Astrocyte (in vitro differentiated cells and primary cell): ENCODE measurements at places on chromosomes 5 and 9. TPM values are rescaled to one million over a fixed set of nuclear protein-coding genes. Genes with fewer than 3 reads are reported as not detected.
A peak's percentile ranks its signal among the peaks of the same experiment; 100 is the strongest.

Gene SPINK4
- not detected in 2 replicates for total RNA-seq

Gene PPP2R2B
- 2.4 and 5.2 TPM in 2 replicates for total RNA-seq

GRCh38 chr5:82295959-82296531, 17.9 kb upstream of the RPS23 start:
- DNase-seq: no peak

GRCh38 chr9:36571333-36571732, 1.4 kb upstream of the MELK start:
- DNase-seq: no peak

GRCh38 chr9:77488439-77489126, 159.5 kb downstream of the GNA14 start:
- no peak for DNase-seq

DNA sequence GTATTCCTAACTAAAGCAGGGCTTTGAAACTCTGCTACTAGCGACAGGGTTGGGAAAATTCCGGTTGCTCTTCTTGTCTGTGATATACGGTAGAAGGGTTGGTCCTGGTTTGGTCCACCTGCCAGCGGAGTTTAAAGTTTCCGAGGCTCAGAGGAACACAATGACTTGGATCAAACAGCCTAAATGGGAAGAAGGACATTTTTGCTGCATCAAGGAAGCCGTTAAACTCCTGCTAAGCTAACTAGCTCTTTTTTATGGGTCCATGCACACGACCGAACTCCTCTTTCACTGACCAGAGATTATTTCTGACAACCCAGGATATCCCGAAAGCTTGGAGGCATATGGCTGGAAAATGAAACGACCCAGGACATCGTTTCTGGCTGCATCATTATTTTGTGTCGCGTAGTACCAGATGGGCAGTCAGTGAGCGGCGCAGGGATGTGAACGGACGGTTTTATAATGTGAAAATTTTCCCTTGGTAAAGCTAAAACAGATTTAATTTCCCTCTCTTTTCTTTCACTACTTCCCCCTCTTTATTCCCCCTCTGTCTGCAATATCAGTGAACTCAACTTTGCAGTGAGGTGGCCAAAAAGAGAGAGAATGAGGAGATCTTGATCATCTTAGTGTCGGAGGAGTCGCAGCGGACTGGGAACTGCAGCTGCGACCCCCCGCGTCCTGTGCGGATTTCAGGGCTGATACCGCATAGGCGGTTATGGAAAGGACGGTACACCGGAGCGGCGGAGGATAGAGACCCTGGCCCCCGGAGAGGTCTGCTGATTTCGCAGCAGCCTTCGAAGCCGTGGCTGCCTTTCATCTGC, at the start of gene LURAP1L:
LURAP1L (plus strand) TSS at position 160 of the 818 bp plus-strand sequence. CDS start 696 bp downstream, outside the sequence.
- peak; percentile 75 for DNase-seq

DNA sequence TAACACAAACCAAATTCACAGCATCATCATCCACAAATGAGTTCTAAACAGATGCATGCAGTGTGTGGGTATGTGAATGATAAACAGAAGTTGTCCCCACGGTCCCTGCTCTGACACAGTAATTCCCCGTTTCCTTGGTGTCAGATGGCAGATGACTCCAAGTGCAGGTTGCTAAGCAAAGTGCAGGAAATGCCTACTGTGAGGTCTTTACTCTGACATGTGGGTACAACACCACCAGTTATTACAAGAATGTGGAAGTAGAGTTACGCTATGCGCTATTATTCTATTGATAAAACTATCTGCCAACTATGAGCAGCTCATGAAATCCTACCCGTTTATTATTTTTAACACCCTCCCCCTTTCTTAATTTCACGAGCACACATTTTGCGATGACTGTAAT, 448.9 kb downstream of the BNC2 start:
- DNase-seq: peak; percentile 44

DNA sequence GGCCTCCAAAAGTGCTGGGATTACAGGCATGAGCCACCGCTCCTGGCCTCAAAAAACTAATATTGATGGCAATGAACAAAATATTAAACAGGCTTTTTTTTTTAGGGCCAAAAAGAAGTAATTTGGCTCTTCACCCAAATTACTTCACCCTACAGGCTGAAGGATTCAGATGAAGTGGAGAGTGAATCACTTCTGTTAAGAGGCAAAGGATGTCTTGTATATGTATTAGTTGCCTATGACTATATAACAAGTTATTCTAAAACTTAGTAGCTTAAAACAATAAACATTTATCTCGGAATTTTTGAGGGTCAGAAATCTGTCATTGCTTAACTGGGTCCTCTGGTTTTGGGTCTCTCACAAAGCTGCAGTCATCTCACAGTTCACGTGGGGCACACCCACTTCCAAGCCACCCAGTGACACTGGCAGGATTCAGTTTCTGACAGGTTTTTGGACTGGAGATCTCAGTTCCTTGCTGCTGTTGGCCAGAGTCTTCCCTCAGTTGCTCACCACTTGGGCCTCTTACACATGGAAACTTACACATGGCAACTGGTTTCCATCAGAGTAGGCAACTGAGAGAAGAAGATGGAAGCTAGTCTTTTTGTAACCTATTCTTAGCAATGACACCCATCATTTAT, 66.7 kb downstream of the IQGAP2 start:
- peak; percentile 20 for DNase-seq

DNA sequence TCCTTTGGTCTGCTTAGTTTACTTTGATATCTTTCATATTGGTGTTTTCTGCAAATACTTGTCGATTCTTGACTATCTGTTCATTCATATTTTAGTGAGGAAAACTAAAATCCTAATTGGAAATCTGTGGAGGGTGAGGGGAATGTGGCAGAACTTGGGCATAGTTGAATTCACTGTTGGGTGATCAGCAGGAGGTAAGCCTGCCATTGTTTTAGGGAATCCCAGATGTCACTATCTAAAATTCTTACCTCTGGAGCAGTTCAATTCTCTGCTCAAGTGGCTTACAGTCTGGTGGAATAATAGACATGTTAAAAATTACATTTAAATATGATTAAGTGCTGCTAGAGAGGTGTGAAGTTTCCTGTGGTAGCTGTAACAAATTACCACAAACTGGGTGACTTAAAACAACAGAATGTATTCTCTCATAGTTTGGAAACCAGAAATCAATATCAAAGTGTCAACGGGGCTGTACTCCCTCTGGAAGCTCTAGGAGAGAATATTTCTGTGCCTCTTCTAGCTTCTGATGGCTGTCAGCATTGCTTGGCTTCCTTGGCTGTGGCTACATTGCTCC, 90.3 kb upstream of the GCNT4 start:
- DNase-seq: no peak

- DNase-seq: peak; percentile 54
Observed at GRCh38 chr9:101458963-101459631, 23.5 kb upstream of the ALDOB start.

DNA sequence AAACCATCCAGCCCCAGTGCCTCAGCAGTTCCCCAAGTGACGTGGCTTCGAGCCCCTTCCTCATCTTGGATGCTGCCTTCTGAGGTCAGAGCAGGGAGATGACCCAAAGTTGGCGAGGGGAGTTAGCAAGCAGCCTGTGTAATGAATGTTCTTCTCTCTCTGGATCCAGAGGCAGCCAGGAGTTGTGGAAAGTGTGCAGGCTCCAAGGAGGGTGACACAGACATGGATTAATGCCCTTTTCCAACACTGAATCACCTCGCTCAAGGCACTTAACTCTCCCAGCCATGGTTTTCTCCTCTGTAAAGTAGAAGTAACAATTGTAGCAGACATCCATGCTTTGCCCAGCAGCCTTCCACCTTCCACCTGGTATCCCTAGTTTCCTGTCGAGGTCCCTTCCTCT, 64.6 kb upstream of the HAND1 start:
- DNase-seq: no peak
